ENCODE measurements at places on chromosomes 2 and 18.
A peak's percentile ranks its signal among the peaks of the same experiment; 100 is the strongest.

DNA sequence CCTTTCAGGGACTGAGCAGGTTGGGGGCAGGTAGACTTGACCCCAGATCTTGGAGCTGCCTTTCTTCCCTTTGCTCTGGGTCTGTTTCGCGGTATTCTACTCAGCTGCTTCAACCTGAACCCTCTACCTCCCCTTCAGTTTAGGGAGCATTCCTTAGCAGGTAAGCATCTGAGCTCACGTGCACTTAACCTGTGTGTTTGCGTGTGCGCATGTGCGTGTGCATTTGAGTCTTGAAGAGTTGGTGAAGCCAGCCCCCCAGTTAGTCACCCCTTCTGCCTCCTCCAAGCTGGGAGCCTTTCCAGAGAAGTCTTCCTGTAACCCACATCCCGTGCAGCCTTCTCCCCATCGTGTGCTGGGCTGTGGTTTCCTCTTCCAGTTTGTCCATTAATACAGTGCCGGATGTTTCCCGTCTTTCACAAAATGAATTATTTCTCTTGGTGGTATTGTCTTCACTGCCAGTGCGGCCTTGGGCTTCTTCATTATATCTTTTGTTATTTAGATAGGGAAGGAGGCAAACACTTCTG lies 33.2 kb downstream of the B3GNT2 start:
- no peak for DNase-seq

- peak; percentile 36 for DNase-seq
Observed at GRCh38 chr2:165357758-165358157, 111.7 kb upstream of the CSRNP3 start.

GRCh38 chr2:135791418-135792190 lies 45.4 kb downstream of the LCT start:
- no peak for DNase-seq

DNA sequence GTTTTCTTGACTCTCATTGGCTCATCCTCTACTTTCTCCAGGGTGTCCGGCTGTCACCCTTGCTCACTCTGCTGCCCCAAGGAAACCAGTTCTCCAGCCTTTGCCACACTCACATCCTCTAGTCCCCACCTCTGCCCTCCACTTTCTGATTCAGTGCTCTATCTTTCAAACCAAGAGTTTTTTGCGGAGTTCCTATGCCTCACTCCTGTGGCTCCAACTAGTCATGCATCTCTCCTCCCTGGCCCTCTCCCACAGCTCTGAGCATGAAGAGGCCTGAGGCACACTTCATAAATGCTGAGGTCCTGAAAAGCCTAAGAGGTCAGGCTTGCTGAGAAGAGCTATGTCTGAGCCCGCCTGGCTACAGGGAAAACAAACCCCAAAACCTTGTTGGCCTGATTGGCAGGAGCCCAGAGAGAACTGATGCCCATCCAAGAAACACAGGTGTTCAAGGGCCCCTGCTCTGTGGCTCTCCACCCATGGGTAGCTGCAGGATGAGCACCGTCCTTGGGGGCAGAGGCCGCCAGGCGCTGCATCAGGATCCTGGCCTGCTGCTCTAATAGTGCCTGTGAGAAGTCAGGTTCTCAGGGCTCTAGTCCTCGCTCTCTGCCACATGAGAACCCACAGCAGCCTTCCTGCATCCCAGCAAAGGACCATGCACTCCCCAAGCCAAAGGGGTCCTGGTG lies 42.1 kb downstream of the HS1BP3 start:
- no peak for DNase-seq

DNA sequence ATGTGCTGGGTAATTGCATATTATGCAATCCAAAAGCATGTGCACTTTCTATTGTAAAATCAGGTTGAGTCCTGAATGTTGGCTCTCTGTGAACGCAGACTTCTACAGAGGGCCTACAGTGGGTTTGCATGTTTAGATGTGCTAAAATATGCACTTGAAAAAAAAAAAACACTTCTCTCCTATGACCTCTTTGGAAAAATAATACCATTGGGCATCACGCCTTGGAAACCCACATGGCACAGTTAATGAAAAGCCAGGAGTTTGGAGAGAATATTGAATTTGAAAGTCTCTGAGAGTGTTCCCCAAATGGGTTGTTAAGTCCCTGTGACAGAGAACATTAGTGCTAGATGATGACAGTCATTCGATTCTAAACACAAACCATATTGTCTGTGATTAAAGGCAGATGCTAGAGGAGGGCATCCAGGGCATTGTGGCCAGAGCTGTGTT lies 710.4 kb upstream of the PIK3C3 start:
- no peak for DNase-seq

DNA sequence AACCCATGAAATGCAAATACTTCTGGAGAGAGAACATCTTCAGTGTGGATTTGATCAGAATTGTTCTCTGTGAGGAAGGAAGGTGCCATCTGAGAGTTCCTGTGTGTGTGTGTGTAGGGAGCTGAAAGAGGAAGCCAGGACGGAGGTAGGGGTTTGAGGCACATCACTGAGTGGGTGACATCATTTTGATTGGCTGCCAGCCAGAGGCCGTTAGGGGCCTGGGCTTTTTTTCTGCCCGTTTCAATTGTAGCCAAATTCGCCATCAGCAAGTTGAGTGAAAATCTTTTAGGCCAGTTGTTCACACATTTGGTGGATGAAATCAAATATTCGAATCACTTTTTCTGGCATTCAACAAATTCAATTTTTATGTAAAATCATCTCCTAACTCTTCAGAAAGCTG lies 48.9 kb downstream of the TSN start:
- DNase-seq, result no peak

DNA sequence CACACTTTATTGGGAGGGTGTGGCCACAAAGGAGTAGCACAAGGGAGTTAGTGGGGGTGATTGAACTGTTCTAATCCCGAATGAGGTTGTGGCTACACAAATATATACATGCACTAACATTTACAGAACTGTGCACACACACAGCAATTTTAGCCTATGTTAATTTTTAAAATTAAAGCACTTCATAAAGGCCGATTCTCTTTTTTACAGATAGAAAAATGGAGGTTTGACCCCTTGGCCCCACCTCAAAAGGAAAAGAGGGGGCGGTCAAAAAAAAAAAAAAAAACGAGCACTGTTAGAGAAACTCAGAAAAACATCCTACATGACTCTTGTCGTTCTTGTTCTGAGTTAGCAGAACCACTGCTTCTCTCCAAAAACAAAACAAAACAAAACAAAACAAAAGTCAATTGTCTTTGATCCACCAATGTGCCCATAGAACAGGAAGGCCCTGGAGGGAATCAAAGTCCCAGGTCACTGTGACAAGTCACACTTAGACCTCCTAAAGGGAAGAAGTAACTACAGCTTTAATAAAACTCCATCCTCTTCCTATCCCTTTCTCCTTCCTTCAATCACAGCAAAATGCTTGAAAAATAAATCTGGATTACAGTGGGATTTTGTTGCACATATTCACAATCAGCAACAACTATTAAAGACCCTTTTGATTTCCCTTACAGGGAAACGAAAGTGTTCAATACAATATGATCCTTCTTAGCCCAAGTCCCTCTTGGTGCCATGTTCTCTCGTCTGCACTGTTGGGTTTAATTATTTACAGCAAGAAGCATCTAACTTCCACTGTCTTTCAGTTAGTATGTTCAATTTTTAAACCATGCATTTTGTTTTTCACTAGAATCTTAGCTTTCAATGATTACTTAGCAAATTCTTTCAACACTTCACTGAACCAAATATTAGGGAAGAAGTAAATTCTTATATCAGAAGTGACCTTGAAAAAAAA lies 16.6 kb downstream of the LRP2 start:
- DNase-seq, result no peak

GRCh38 chr18:52054324-52054723 lies 285.7 kb upstream of the DCC start:
- no peak for DNase-seq

DNA sequence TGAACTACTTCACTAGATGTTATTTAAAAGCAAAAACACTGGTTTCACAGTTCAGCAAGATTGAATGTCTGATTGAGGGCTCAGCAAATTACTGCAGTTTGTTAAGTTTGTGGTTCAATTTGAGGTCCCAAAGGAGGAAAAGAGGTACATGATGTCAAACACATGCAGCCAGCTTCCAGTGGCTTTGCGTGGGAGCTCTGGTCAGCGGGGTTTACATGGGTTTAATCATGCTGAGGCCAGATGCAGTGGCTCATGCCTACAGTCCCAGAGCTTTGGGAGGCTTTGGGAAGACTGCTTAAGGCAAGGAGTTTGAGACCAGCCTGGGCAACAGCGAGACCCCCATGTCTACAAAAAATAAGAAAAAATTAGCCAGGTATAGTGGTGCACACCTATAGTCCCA lies 111.5 kb downstream of the MAPK4 start:
- DNase-seq, result no peak

DNA sequence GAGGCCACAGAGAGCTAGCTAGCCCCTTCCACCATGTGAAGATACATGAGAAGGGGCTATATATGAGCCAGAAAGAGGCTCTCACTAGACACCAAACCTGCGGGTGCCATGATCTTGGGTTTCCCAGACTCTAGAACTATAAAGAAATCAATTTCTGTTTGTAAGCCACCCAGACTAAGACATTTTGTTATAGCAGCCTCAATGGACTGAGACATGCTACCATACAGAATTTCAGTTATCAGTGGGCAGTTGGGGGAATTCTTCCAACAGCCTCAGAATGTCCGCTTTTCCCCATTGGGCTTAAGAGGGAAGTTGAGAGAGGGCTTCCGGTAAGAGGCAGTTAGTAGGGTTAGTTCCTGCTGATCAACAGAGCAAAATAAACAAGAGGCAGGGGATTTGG lies 39.2 kb downstream of the TNP1 start:
- no peak for DNase-seq

DNA sequence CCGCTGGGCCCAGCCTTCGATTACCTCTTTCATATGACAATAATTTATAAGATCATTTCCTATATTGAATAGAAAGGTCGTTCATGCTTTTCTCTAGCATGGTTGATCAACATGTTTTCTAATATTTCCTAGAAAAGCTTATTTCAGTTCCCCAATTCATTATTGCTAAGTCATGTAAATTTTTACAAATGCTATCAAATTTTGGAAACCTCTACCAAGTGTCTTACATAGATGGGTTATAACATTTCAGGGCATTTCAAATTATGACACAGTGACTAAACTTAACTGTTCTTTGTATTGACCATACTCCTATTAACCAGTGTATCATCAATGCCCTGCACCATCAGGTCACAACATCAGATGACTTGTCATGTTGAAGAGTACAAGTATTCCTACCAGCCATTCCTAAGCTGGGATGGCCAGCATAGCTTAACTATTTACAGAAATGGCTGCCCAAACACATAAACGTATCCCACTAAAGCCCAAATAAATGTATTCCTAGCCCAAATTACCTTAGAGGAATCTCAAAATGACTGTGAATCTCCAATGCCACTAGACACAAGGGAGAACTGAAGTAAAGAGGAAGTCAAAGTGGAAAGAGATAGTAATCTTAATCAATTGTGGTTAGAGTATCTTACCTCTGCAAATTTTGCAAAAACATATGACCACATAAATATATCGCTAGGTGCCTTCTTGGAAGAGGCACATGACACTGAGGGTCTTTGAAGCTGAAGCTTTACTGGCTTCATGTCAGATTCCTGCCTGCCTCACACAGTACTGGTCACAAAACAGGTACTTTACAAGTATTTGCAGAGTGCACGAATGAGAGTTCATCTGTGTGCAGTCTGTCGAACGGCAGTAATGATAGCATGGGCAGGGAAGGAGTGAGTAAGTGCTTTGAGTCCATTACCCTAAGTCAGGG lies 87.3 kb upstream of the TLK1 start:
- no peak for DNase-seq

DNA sequence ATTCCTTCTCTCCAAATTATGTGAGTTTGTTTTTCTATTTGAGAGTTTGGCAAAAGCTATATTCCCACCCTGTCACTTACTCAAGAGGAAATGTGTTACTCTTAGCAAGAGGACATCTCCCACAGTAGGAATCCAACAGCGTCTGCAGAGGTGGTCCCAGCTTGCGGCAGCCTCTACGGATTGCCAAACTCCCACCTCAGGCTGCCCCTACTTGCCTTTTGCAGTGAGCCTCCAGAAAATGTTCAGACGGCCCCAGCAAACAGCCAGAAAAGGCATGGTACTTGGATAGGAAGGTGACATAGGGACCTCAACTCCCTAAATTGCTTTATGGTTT lies 158.4 kb downstream of the SUCLG1 start:
- no peak for DNase-seq

- no peak for DNase-seq
Observed at GRCh38 chr2:162232671-162233070, 10.6 kb downstream of the FAP start.

DNA sequence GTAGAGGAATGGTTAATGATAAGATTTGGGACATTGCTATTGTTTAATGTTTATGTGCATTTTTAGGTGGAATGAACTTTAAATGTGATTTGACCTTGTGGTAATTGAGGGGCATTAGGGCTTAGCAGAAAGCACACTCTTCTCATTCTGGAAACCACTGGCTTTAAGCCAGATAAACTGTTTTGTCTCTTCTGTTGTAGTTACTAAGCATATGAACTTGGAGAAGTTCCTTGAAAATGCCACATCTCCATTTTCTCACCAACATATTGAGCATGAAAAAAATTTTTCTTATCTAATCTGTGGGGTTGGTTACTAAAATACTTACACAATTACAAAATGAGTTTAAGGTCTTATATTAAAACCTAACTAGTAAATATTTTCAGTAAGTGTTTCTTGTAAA lies 70.8 kb upstream of the FSHR start:
- DNase-seq, result no peak

- no peak for DNase-seq
Observed at GRCh38 chr18:1511619-1512311, 607.1 kb downstream of the ADCYAP1 start.

GRCh38 chr2:98034745-98035144 lies 39.0 kb upstream of the TMEM131 start:
- no peak for DNase-seq

GRCh38 chr2:200635251-200635650 lies 49.4 kb downstream of the AOX1 start:
- DNase-seq, result no peak

- DNase-seq, result no peak
Observed at GRCh38 chr18:13308369-13308768, 89.8 kb downstream of the LDLRAD4 start.

DNA sequence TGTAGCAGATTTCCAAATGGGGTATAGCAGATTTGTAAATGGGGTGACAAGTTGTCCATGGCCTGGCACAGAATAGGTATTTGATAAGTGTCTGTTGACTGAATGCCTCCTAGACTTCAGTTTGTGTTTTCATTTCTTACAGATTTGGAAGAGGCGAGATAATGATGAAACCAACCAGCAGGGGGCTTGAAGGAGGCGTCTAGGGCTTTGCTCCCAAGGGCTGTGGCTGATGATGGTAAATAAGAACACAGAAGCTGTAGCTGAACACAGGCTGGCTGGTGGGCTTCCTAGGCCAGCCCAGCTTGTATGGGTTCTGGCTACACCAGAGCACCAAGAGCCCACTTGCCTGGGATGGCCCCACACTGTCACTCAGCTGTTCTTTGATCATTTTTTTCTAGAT lies 19.4 kb downstream of the SFTPB start:
- DNase-seq, result peak; percentile 78

DNA sequence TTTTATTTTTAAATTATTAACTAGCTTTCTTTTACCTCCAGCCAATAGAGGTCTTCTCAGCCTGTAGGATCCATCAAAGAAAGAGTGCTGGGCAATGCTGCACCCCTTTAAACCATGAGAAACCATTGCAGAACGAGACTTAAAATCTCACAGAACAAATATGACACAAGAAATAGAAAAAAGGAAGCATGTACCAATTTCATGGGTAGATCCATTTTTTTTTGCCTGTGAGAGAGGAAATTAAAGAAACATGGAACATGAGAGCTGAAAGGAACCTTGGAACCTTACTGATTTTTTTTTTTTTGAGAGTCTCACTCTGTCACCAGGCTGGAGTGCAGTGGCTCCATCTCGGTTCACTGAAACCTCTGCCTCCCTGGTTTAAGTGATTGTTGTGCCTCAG lies 14.0 kb downstream of the HRH4 start:
- no peak for DNase-seq
